ENCODE measurements at places on chromosomes 5 and 9.

DNA sequence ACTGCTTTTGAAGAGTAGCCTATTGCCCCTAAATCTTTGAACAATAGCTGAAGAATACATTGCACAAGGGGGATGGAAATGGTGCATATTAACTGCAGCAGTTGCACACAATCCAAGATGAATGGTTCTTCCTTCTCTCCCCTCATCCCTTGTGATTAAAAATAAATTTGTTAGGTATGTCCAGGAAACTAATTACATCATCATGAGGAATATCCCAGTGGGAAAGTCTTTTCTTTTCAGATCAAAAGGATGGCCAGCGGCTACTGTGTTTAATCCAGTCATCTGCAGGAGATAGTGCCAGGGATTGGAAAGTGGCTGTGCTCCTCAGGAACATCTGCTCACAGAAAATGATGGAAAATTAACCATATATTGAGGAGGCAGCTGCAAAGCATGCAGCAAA, 508.4 kb upstream of the SEMA6A start:
- DNase-seq, result no peak

DNA sequence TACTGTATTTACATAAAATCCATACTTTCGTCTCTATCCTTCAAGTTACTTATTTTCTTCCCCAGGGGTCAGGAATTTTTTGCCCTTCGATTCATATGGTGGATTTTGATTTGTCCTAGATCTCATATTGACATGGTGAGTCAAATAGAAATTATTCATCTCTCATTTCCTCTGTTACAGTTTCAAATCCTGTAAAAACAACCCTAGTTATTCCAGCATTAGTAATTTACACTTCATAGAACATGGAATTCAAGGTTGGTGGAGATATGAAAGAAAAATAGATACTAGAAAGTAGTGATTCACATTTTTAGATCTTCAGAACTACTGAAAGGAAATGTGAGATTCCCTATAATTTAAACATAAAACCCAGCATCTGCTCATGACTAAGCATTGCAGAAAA, 1331.0 kb upstream of the CDH9 start:
- DNase-seq, result no peak

- DNase-seq, result no peak
Measured at GRCh38 chr5:30113542-30113941, 1079.9 kb upstream of the CDH6 start.

DNA sequence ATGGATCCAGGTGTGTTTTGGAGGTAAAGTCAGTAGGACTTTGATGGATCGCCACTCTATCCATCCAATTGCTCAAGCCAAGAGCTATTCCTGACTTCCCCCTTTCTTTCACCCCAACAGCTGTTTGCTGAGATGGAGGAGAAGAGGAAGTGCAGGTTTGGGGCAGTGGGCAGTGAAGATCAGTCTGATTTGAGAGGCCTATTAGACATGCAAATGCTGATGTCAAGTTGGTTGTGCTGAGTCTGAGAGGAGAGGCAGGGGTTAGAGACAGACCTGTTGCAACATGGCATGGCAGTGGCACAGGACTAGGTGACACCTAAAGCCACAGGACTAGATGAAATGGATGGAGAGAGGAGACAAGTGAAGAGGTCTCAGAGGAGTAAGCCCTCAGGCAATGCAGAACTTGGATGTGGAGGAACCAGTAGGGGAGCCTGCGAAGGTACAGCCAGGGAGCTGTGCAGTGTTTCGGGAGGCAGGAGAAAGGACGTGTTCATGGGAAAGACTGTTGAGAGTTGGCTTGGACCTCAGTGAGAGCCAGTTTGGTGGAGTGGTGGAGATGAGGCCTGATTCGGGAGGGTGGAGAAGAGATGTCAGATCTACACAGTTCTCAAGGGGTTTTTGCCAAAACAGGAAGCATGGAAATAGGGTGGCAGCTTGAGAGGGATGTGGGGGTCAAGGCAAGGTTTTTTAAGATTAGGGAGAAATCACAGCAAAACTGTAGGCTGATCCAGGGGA, 175.0 kb downstream of the MACROH2A1 start:
- no peak for DNase-seq

- DNase-seq, result no peak
Measured at GRCh38 chr5:58357121-58357520, 102.8 kb downstream of the PLK2 start.

DNA sequence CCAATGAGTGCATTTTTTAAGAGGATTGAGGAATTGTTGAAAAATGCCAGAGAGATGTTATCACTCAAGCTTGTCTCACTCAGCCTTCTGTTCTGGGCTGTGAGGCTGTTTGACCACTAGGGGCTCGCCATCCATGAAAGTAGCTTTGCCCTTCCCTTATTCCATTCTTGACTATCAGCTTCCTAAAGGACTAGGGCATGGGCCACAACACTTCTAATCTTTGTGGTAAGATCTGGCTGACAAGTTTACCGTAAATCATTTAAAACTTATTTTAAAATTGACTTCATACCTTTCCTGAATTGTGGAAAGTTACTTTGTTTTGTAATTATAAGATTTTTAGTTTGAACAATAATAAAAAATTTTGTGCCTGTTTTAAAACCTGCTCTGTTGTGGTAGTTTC, 49.5 kb downstream of the TJP2 start:
- DNase-seq, result no peak
